ENCODE measurements at places on chromosomes 6 and 20.

DNA sequence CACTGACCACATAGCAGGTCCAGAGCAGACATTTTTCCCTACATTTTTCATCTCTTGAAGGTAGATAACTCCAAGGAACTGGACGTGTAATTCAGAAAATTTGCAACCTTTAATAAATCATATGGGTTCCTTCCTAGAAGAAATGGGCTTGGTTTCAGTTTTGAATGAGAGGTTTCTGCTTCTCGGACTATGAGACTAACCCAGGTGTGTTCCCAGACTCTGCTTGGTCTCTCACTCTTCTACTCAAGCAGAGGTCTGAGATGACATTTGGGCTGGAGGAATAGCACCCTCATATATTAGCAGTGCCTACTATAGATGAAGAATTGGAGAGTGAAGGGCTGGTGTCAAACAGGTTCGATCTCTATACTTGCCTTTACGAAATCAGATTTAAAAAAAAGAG lies 231.2 kb downstream of the DOK5 start:
- DNase-seq: no peak

DNA sequence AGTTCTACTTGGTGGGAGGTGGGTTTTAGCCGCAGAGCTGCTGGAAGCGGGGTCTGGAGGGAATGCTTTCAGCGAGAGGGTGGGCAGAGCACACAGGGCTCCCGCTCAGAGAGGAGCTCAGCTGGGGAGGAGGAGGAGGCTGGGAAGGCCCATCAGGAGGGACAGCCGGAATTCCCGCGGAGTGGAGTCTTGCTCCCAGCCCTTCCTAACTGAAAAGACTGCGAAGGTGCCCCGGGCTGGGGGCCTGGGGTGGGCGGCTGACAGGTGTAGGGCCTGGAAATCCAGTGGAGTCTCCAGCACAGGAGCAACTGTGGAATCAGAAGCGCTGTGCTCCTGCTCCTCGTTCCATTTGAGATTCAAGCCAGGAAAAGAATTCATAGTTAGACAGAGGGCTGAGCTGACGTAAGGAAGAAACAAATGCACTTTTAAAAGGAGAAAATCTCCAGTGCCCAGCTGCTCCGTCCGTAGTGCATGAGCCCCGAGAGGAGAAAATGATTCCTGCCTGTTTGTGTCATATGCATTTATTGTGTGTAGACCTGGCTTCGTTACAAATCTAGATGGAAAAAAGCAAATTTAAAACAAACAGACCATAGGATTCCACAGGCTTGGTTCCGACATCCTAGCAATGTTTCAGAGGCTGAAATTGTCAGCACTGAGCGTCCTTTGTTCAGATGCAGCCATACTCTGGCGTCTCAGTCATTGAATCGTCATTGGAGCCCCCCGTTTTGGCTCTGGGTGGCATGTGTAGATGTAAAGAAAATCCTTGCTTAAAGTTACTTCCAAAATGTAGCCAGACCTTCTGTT lies 197.7 kb downstream of the SMOC2 start:
- no peak for DNase-seq

DNA sequence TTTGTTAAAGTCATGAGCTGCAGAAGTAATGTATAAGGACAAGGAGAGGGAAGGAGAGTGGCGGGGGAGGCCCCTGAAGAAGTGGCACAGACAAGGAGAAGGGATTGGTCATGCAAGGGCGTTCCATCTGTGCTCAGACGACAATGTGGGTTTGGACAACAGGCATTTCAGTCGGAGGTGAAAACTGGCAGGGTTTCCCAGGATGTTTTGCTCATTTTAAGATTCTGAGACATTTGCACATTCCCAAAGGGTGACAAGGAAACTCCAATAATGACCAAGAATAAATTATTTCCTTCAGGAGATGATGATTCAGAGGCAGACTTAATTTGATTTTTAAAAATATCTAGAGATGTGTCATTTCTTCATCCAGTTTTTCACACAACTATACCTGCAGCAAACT lies 181.8 kb downstream of the HIVEP2 start:
- DNase-seq: no peak

DNA sequence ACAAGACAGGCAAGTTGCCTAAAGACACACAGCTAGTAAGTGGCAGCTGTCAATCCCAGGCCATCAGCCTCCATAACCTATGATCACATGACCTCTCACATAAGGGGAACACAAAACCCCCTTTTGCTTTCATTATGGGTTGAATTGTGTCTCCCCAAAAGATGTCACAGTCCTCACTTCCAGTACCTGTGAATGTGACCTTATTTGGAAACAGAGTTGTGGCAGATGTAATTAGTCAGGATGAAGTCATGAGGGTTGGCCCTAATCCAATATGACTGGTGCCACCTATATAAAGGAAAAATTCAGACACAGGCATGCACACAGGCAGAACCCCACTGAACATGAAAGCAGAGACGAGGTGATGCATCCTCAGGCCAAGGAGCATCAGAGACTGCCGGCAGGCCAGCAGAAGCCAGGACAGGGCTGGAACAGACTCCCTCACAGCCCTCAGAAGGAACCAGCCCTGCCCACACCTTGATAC lies 33.6 kb downstream of the GFOD1 start:
- DNase-seq: no peak

GRCh38 chr20:47070176-47070575 lies 175.5 kb downstream of the EYA2 start:
- no peak for DNase-seq

DNA sequence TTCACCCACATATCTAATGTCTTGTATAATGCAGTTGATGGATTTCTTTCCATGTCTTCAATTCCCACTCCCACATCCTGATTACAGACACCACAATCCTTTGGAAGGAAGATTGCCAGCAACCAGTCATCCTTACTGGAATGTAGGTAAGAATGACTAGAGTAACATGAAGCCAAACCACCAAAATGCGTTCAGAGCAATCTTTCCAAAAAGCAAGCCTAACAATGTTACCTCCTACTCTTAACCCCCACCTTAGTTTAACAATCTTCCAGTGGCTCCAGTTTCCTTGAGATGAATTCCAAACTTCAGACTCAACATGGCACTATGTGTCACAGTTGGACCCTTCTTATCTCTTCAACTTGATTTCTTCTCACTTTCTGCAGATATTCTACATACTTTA lies 685.6 kb downstream of the DOK5 start:
- peak; percentile 69 for DNase-seq

DNA sequence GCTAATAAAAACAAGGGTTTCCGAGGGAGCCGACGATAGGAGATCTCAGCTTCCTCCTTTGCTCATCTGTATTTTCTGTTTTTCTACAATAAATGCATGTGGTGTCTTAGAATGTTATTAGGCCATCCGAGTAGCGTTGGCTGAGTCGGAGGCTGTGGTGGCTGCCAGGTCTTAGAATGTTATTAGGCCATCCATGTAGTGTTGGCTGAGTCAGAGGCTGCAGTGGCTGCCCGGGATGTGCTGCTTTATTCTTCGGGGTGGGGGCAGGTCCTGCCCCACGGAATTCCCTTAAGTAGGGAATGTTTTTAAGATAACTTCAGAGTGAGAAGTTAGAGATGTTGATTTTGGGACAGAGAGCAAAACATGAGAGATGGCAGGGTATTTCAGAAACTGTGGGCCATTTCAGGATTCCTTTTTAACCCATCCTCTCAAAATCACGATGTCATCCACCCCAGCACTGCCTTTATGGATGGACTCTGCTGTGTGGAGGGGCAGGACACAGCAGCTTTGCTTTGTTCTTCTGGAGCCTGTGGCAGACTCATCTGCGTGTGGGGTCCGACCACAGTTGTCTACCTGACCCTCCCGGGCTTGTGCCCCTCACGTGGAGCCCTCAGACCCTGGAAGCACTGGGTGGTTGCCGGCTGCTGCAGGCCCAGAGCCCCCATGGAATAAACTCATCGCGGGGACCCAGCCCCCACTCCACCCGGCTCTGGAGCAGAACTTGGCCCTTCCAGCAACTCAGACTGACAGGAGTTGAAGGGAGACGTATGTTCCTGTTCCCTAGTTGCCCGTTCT lies 20.4 kb downstream of the OSBPL2 start:
- DNase-seq: peak; percentile 14
